Kidney (tissue), 22 donors: ENCODE measurements at places on chromosomes 7 and 10. TPM values are rescaled to one million over a fixed set of nuclear protein-coding genes. Genes with fewer than 3 reads are reported as not detected.

The NME8 gene
- 1.2 TPM for polyA plus RNA-seq

The NKX1-2 gene
- not detected for polyA plus RNA-seq

The PFKP gene
- polyA plus RNA-seq = 51.2 TPM

The NCF1 gene
- 0.92 TPM for polyA plus RNA-seq

The SORCS1 gene
- polyA plus RNA-seq = 2.4 TPM

The MKRN1 gene
- 48.8 TPM for polyA plus RNA-seq
